ENCODE measurements at places on chromosomes 13 and 19. TPM values are rescaled to one million over a fixed set of nuclear protein-coding genes. Genes with fewer than 3 reads are reported as not detected.

Gene RASAL3
- not detected for total RNA-seq

Gene TMPRSS9
- total RNA-seq, result not detected

Gene GATAD2A
- 57.0 TPM for total RNA-seq

Gene CEACAM20
- not detected for total RNA-seq

Gene ZNF665
- 0.86 TPM for total RNA-seq

Gene GNA15
- total RNA-seq, result under 0.01 TPM

Gene CIC
- 26.7 TPM for total RNA-seq

Gene ZNF865
- total RNA-seq, result 1.3 TPM

Gene ZNF211
- total RNA-seq, result 9.3 TPM

Gene CCDC169
- total RNA-seq, result 0.97 TPM

Gene ZNF30
- 3.9 TPM for total RNA-seq

Gene WTIP
- total RNA-seq, result 40.6 TPM

Gene STOML3
- not detected for total RNA-seq

Gene AZU1
- total RNA-seq, result not detected

Gene XPO4
- 20.3 TPM for total RNA-seq

Gene PTGER1
- 2.6 TPM for total RNA-seq

All from fibroblast of villous mesenchyme (primary cell).